Astrocyte of the hippocampus (primary cell): ENCODE measurements at places on chromosomes 13 and 19.

DNA sequence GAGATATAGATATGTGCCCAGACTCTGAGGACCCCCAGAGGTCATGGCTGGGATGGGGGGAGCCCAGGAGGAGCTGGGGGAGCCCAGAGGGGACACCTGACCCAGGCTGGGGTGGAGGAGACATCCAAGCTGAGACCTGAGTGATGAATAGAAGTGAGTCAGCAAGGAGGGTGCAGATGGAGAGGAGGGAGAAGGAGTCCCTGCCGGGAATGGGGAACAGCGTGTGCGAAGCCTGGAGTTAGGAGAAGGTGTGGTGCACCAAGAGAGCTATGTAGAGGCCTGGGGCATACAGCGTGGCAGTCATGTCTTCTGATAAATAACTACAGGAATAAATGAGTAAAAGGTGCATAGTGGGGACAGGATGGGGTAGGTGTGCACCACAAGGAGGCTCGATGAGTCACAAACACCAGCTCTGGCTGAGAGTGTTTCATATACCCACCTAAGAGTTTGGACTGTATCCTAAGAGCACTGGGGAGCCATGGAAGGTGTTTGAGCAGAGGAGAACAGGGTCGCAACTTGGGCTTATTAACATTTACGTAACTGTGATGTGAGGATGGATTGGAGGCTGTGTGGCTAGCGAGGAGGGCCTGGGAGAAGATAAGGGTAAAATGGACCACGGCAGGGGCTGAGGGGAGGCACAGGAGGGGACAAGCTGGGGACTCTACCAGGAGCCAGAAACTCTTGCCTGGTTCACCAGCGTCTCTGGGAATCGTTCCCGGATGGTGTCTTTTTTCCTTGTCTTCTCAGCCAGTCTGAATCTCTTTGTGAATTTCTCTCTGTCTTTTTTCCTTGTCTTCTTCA, 1.4 kb downstream of the CEACAM18 start:
- DNase-seq = no peak

DNA sequence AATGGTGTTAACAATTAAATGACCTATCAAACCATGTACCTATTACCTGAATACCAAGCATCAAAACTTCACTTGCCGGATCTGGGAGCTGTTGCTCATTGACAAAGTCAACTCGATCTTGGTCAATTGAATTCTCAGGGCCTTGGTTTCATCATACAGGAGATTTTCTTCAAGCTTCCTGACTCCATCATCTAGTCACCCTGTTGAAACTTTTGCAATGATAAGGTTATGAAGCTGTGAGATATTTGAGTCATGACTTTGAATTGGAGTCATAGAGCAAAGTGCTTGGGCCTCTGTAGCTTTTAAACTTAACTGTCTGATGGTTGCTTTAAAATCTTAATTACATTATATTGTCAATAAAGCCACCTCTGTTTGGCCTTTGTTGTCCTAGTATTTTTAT, 260.9 kb downstream of the COG6 start:
- no peak for DNase-seq

- no peak for DNase-seq
Observed at GRCh38 chr19:50548191-50549058, 19.8 kb downstream of the LRRC4B start.

DNA sequence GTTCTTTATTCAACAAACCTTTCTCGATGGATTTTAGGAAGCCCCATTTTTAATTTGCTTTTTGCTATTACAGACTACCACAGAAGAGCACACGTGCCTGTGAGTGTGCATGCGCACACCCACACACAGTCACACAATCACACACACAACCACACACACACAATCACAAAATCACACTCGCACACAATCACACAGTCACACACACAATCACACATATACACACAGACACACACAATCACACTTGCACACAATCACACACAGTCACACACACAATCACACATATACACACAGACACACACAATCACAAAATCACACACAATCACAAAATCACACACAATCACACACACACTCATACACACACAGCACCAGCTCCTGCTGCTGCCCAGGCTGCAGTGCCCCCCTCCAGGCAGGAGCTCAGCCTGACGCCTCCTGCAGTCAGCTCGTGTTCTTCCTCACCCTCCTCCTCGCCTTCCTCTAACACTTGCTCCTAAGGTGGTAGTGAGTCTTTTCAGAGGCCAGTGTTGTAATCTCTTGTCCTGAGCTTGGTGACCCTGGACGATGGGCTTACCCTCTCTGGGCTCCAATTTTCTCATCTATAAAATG, 125.0 kb upstream of the SOX1 start:
- no peak for DNase-seq

GRCh38 chr13:46797501-46798237, 708 bp upstream of the ESD start:
- no peak for DNase-seq

DNA sequence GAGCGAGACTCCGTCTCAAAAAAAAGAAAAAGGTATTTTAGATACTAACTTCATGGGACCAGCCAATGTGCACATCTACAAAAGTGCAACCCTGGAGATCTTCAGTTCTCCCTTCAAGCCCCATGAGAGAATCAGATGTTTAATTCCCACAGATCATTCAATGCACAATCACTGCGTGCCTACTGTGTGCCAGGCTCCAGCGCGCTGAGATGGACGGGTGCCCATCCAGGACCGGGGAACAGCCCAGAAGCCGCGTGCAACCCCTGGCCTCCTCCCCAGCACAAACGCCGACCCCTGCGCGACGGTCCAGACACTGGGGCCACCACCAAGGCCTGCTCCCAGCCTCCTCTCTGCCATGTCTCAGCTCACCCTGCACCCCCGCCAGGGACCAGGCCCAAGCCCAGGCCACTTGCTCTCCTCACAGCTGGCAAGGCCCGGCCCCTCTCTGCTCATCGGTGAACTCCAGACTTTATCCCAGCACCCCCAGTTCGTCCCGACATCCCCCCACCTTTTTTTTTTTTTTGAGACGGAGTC, 5.3 kb downstream of the BTBD2 start:
- DNase-seq = no peak

- no peak for DNase-seq
Observed at GRCh38 chr19:49895566-49896297, 955 bp downstream of the IL4I1 start.

- no peak for DNase-seq
Observed at GRCh38 chr13:112697756-112698655, 8.2 kb downstream of the ATP11A start.

- no peak for DNase-seq
Observed at GRCh38 chr13:110262508-110263291, 44.3 kb downstream of the COL4A1 start.

- DNase-seq = peak; percentile 70
Observed at GRCh38 chr13:74136084-74136658, 2.0 kb upstream of the KLF12 start.

- peak; percentile 81 for DNase-seq
Observed at GRCh38 chr19:4456843-4457653, 546 bp downstream of the UBXN6 start.

DNA sequence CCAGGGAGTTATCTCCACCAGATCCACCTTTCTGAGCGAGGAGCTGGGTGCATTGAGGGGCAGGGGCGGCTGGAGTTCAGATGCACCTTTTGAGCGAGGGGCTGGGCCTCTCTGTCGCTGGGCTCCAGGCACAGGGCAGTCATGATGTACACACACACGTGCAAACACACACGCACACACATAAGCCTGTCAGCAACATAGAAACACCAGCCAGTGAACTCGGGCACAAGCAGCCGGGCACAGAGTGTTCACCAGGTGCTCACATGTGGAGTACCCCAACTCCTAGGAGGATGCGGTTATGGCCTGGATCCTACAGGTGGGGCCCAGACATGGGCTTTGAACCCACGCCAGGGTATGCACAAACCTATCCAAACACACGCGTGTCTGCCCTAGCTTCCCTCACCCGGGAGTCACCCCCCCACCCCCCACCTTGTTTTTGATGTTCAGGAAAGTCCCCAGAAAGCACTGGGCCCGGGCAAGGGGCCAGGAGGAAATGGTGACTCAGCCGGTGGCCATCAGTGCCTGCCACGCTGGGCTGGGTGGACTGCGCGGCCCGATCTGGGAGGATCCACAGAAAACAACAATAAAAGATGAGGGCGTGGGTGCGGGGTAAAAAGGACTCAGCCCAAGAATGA, 13.3 kb downstream of the ARRDC2 start:
- peak; percentile 96 for DNase-seq

DNA sequence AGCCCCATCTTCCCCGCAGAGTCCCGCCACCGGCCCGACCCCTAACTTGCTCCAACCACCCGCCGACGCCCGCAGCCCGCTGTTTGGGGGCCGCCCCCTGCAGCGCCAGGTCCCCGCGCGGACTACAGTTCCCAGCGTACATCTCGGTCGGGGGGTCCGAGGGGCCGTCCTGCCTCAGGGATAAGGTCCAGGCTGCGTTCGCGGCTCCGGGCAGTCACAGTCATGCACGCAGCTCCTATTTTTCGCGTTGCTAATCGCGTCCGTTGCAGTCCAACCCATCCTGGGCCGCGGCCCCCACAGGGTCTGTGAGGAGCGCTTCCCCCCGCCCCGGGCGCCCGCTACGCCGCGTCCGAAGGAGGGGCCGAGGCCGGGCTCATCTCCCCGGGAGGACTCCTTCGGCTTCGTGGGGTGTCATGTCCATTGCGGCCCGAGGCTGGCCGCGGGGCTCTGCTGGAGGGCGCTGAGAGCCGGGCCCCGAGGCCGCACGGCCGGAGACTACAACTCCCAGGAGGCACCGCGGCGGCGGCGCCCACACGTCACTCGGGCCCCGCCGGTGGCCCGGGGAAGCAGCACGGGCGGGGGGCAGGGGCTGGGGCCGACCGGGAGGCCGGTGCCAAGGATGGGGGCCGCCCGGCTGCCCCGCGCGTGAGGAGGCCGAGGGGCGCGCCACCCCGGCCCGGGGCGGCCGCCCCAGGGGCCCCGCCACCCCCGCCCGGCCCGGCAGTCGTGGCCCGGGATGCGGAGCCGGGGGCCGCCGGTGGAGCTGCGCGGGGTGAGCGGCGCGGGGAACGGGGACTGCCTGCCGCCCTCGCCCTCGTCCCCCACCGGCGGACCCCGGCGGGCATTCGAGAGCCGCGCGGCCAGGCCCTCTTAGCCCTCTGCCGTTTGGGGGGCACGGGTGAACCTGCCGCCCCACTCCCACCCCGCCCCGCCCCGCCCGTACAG, at the start of gene MAP3K10:
MAP3K10 (plus strand) TSS at position 536 of the 945 bp plus-strand sequence. CDS start 606 bp downstream, outside the sequence.
- peak; percentile 87 for DNase-seq

GRCh38 chr19:13430790-13431582, 75.3 kb downstream of the CACNA1A start:
- peak; percentile 63 for DNase-seq

DNA sequence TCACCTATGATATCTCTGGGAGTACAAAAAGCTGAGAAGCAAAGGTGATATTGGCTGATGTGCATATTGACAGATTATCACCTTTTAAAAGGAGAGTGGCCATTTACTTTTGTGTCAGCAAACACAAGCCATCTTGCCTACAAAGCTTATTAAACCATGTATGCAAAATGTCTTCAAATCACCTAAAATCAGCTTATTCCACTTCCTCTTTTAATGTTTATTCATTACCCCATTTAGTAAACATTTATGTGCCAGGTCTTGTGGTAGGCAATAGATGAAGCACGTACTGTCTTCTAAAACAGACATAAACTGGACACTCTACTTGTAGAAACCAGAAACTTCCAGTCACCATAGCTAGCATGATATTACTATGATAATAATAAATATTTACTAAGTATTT, 354.6 kb downstream of the RBM26 start:
- no peak for DNase-seq

DNA sequence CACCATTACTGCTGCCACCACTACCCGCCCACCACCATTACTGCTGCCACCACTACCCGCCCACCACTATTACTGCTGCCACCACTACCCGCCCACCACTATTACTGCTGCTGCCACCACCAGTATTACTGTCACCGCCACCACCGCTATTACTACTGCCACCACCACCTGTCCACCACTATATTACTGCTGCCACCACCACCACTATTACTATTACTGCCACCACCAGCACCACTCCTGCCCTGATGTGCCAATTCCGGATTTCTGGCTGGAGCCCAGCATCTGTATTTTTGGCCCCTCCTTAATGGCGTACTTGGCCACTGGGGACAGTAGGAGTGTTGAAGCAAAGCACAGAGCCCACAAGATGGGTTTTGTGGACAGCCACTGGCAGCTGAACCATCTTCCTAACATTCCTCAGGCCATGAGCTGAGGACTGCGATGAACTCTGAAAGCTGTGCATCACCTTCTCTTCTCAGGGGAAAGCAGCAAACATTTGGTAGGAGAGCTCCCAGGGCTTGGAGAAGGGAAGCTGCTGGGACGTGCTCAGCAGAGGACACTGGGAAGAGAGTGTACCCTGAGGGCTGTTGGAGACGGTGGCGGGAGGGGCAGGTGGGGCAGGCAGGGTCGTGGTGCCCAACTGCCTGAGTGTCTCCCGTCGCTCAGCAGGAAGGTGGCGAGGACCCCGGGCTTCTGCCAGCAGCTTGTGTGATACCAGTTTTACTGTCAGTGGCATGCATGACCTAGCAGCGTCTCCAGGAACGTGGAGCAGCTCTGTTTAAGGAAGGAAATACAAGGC, 23.0 kb downstream of the CUL4A start:
- DNase-seq = no peak

- no peak for DNase-seq
Observed at GRCh38 chr19:17163652-17164051, 51.5 kb upstream of the USE1 start.

DNA sequence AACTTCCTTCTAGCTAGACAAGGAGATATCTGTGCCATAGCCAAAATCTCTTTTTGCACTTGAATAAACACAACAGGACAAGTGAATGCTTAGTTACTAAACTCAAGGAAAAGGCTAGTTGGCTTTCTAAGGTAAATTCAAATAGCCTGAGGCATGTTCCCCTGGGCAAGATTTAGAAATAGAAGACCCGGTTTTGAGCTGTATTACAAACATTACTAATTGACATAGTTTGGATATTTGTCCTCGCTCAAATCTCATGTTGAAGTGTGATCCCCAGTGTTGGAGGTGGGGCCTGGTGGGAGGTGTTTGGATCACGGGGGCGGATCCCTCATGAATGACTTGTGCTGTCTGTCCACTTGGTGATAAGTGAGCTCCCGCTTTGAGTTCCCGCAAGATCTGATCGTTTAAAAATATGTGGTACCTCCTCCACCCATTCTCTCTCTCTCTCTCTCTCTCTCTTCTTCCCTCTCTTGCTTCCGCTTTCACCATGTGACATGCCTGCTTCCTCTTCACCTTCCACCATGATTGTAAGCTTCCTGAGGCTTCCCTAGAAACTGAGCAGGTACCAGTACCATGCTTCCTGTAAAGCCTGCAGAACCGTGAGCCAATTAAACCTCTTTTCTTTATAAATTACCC, 3.9 kb upstream of the KBTBD6 start:
- no peak for DNase-seq

- peak; percentile 93 for DNase-seq
Observed at GRCh38 chr19:1131718-1132551, 28.1 kb downstream of the GPX4 start.

- DNase-seq = peak; percentile 44
Observed at GRCh38 chr19:38648769-38649304, 1.4 kb downstream of the ACTN4 start.
